ENCODE measurements at places on chromosomes 1 and 21. TPM values are rescaled to one million over a fixed set of nuclear protein-coding genes. Genes with fewer than 3 reads are reported as not detected.

The COL16A1 gene
- 104 TPM for total RNA-seq

The DENND4B gene
- 20.6 TPM for total RNA-seq

The PTPRU gene
- total RNA-seq, result 31.6 TPM

DNA sequence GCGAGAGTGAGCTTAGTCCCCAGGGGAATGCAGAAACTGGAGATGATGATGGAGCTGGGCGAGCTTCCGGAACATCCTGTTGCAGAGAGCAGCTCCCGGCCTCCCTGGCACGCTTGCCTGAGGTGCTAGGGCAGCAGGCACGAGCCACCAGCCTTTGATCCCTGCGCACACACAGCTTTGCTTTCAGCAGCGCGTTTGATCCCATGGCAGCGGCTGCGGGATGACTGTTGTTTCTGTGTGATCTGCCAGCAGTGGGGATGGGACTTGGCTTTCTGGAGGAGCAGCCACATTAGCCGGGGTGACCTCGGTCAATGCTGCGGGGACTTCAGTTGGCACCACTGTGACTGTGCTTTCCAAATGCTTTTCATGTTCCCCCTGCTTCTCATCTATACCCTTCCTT, 193.2 kb downstream of the KAZN start:
- DNase-seq, result no peak

GRCh38 chr1:53137729-53138128, 4.7 kb downstream of the SLC1A7 start:
- DNase-seq, result peak; percentile 12

DNA sequence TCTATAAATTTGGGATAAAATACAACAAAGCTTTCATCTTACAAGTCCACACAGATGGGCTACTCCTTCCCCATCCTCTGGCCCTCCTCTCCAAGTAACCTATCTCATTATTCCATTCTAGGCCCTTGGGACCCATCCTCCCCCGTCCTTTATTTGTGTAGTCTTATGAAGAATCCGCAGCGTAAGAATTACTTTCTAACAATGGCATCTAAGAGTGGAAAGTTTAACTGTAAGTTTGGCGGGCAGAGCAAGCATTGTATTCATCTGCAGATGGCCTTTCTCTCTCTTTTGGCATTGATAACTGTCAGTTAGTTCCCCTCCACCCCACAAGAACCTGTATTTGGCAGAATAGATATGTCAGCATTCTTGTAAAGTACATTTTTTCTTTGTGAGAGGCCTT, 91.9 kb upstream of the TSPAN2 start:
- no peak for DNase-seq

GRCh38 chr1:14891991-14892390, 261.6 kb upstream of the TMEM51 start:
- DNase-seq, result no peak

DNA sequence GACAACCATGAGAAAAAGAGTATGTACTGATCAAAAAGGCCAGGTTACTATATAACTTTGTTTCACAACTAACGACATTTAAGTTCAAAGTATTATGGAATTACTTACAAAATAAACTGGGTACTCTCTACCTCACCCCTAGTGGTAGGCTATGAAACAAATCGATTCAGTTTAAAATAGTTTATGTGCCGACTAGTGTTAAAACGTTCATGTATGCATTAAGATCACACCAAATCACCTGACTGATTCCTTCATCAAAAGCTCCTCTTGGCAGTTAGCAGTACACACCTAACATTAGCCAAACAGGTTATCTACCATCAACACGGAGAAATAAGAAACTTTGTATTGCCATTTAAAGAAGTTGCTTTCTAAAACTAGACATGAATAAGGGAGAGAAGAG, 137.1 kb downstream of the AKT3 start:
- DNase-seq, result no peak

DNA sequence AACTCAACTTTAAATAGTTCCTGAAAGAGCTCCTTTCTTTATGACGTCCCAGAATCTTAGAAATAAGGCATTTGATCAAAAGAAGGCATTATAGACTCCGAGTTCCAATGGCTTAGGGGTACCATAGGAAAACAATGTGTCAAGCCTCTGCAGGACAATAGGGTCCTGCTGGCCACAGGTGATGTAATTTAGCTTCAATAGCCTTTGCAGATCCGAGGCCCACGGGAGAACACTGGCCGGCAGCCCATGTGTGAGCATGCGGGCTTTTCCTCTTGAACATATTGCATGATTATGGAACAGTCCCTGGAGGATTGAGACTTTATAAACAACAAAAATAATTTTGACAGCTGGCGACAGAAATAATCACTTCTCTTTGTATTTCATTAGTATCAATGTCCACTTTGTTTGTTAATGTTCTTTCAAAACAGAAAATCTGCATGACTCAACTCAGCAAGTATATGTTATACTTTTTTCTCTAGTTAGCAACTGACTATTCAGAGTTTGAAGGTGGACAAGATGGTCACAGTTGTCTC, 49.0 kb upstream of the NR5A2 start:
- no peak for DNase-seq

DNA sequence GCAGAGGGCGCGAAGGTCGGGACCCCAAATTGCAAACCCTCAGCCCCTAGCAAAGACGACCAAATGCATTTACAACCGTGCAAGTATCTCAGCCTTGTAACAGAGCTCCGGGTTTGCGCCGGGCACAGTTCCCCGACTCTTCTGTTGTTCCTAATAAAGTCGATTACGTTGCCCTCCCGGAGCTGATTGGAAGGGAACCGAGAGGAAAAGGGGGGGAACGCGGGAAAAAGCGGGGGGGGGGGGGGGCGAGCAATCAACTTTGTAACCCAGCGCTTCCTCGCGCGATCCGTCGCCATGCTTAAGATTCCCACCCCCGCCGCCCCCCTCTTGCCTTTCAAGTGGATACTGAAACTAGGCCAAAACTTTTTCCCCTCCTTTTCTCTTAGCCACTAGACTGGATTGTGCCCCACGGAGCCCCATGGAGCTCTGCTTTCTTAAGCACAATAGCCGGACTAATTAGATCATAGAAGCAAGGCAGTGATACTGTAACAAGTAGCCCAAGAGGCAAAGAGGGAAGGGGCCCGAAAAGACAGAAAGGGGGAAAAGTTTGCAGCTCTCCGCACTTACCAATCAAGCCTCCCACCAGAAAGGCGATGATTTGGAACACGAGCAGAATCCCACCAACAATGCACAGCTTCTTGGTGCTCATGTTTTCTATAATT, 565 bp downstream of the WLS start:
- DNase-seq, result peak; percentile 92

GRCh38 chr21:38487901-38488639, 10.2 kb downstream of the ERG start:
- DNase-seq, result no peak

DNA sequence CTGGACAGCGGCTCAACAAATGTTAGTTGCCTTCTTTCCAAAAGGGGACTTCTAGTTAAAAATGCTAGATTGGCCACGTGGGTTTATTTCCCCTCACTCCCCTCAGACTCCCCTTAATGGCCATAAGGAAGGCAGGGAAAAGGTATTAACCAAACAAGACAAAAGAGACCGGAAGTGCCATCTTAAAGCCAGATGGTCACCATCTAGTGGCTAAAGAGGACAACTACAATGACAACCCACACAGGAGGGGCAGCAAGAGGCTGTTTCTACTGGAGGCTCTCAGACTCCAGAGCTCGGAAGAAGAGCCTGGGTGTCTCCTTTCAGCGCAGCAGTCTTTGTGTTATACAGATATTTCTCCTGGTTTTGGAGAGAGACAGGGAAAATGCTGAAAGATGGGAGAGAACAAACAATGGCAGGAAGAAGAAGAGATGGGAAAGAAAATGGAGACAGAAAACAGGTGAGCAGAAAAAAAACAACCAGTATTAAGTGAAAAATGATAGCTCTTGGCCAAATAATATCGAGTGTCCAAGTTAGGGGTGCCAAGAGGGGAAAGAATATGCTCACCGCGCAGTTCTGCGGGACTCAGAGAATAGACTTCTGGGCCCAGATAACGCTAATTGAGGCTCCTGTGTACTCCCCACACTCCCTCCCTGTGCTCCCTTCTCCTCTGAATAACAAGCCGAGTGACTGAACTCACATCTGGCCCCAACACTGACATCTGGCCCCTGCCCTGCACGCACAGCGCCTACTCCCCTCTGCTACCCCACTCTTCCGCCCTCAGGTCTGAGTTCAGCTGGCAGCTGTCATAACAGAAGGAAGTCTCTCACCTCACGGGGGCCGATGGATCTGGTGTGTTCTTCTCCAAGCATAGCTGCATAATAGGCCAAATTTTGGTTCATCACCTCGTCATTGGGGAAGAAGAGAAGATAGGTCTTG, 9.6 kb downstream of the P3H1 start:
- DNase-seq, result no peak

- DNase-seq, result no peak
These were observed 63.8 kb downstream of the TBX19 start for GRCh38 chr1:168344517-168344916.

Data from lower leg skin (tissue), 4 donors.